ENCODE measurements at places on chromosomes 3 and 15. TPM values are rescaled to one million over a fixed set of nuclear protein-coding genes. Genes with fewer than 3 reads are reported as not detected.

Gene FBXO40
- 0.03 TPM for total RNA-seq

DNA sequence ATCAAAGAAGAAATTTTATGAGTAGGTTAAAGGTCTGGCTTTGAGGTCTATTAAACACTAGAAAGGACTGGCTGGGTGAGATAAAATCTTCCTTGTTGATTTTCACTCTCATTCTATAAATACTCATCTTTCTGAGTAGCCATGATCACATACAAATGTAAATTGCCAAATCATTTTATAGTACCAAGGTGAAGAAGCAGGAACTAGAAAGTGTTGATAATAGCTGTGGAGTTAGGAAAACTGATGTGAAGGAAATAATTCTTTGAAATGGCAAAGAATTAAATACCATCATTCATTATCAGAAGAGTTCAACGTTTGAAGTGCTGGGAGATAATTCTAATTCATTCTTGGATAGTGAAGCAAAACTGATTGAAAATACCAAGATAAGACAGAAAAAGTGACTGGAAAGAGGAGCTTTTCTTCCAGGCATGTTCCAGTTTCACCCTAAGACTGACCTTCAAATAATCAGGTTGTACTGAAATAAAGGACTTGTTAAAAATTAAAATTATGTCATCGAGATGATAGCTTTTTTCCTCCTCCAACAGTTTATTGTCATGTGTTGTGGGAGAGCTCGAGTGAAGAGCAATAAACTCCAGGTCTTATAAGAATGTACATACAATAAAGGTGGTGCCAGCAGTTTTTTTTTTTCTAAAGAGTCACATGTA, 17.4 kb downstream of the THBS1 start:
- no peak for DNase-seq

Gene ADPRH
- 9.5 TPM for total RNA-seq

Gene TERB2
- not detected for total RNA-seq

GRCh38 chr3:23761440-23761896, 44.3 kb upstream of the UBE2E1 start:
- DNase-seq: no peak

Gene SLC2A2
- total RNA-seq: 22.4 TPM

- DNase-seq: no peak
Measured at GRCh38 chr3:23797491-23797890, 8.3 kb upstream of the UBE2E1 start.

Gene CKMT1B
- 52.7 TPM for total RNA-seq

GRCh38 chr3:154142608-154143007, 21.4 kb downstream of the ARHGEF26 start:
- no peak for DNase-seq

- no peak for DNase-seq
Measured at GRCh38 chr3:25687742-25688141, 23.0 kb upstream of the TOP2B start.

- DNase-seq: no peak
Measured at GRCh38 chr15:45587863-45588170, 638 bp downstream of the BLOC1S6 start.

Gene GOLGA6B
- not detected for total RNA-seq

Gene MUC4
- total RNA-seq: 0.14 TPM

DNA sequence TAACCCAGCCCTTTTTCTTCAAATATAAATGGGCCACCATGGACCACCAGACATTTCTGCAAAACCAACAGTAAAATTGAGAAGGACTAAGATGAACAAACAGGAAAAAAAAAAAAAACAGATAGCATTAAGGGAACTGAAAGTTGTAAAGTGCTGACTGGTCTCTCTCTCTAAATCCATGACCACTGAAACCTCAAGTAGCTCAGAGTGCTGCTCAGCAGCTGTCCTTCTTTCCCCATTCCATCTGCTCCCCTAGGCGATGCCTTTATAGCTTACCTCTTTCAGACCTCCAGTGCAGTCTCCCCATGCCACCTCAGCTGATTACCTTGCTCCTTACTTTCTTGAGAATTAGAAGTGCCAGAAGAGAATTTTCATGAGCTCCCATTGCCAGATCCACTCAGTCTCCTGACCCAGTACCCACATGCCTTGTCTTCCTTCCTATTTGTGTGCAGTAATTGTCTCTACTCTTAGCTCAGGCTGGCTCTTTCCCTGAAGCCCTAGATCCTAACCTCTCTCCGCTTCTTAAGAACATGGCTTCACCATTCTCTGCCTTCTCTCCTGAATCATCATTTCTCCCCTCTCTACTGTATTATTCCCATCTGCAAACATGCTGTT, 23.9 kb upstream of the XIRP1 start:
- DNase-seq: no peak

DNA sequence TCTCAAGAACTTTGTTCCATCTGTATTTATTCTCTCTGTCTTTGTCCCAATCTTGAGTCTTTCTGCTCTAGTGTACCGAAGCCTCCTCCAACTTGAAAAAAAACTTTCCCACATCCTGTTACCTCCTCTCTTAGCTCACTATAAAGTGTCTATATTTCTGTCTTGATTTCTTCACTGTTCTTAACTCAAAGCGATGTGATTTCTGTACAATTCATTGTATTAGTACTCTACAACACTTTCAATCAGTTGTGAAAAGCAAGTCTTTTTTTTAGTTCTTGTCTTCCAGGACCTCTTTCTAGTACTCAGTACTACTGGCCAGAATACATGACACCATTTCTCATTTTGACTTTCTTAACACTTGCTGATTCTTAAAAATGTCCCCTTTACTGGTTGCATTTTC, 353.5 kb upstream of the SATB1 start:
- DNase-seq: no peak

DNA sequence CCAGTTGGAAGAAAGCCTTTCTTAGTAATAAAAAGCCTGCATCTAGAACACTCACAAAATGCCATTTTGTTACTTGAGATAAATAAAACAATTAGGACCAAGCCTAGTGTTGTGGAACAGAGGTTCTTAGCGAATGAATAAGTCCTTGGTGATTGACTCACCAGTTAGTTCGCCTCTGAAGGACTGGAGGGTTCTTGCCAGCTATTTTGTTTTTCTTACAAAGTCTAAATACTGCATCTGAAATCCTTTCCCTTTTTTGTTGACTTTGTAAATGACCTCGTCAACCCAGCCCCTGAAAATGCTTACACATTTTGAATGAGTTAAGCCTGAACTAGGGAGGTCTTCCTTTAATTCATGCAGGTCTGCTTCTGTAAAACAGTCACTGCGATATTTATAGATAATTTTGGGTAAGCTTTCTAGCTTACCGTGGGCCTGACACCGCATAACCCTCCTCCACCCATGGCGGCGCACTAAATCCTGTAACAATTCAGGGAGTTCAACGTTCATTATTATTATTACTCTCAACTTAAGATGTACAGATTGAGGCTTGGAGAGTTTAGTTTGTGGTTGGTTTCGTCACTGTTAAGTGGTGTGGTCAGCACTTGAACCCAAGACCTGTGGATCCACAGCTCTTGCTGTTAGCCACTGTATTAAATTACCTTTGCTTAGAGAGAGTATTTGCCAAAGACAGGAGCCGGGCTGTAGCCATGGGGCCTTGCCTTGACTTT, 45.0 kb upstream of the SACM1L start:
- DNase-seq: no peak

DNA sequence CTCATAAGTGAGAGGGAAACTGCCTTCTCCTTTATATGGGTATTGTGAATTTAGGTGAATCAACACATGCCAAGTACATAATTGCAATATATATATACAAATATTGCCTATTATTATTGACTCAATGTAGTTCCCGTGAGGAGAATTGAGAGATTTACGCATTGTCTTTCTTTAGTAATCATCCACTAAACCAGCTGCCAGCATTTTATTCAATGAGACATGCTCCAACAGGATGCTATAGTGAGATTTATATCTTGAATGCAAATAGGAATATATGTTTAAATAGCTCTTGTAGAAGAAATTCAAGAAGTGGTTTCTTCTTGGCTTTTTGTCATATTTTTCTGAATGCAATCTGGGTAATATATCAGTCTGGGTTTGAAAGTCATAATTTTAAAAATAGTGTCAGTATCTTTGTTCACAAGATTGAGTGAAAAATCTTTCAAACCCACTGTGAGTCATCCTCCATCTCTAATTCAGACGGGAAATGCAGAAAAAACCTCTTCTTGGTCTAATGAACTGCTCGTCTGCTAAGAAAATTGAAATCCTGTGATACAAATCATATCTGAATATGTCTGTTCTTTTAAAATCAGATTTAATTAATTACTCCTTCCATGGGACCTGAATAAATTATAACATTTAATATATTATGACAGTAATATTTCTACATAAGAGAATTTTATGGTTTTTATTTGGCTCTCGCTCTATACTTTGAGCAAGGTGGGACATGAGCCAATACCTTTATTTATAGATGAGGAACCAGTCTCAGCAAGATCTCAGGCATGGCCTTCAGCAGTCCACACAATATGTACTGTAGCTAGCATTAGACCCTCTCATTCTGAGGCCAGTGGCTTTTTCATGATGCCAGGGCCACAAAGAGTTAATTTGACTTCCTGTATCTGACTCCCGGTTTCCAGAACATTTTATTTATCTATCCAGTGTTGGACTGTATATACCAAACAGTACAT, 516.0 kb downstream of the GABRG3 start:
- DNase-seq: no peak

GRCh38 chr3:71063773-71064290, 519.7 kb downstream of the FOXP1 start:
- peak; percentile 32 for DNase-seq

Gene PRTG
- total RNA-seq: 1.4 TPM

- DNase-seq: no peak
Measured at GRCh38 chr3:115695090-115695489, 71.8 kb downstream of the GAP43 start.

- DNase-seq: no peak
Measured at GRCh38 chr15:39403640-39404117, 177.2 kb upstream of the THBS1 start.

- no peak for DNase-seq
Measured at GRCh38 chr3:182165234-182165633, 453.5 kb downstream of the SOX2 start.

DNA sequence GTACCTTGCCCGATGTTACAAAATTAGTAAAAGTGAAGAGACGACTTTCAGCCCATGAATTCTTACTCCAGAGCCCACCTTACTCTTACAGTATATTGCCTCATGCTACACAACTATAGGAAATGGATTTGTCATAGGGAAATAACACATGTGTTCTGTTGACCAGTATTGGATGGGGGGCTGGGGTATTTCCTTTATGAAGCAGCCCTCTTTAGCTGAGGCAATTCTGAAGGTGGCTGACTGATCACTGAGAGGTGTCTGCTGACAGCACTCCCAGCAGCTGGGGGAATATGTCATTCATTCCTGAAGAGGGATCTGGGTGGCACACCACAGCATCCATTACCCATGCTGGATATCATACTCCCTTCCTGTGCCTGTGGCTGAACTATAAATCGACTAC, 6.4 kb upstream of the GOLM2 start:
- DNase-seq: no peak

- no peak for DNase-seq
Measured at GRCh38 chr3:193917158-193917557, 218.8 kb upstream of the HES1 start.

GRCh38 chr3:78588906-78589621, 1178.7 kb downstream of the ROBO1 start:
- DNase-seq: no peak

Gene RETNLB
- not detected for total RNA-seq

- no peak for DNase-seq
Measured at GRCh38 chr3:50212502-50212901, 7.4 kb downstream of the SLC38A3 start.

Gene CYFIP1
- total RNA-seq: 127 TPM

Gene GPR149
- not detected for total RNA-seq

Gene REC114
- total RNA-seq: not detected

- DNase-seq: no peak
Measured at GRCh38 chr15:88275804-88276203, 19.3 kb upstream of the NTRK3 start.

Gene HRH1
- total RNA-seq: 5.6 TPM

Gene SCAANT1
- total RNA-seq: not detected

Gene NMNAT3
- total RNA-seq: 5.9 TPM

DNA sequence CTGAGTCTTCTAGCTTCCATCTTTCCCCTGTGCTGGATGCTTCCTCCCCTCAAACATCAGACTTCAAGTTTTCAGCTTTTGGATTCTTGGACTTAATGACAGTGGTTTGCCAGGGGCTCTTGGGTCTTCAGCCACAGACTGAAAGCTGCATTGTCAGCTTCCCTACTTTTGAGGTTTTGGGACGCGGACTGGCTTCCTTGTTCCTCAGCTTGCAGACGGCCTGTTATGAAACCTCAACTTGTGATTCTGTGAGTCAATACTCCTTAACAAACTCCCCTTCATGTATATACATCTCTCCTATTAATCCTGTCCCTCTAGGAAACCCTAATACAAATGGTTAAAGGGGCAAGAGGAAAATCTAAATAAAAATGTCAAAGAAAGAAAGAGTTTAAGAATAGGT, 100.1 kb downstream of the ABI3BP start:
- DNase-seq: peak; percentile 22

Gene GOLGA6L26
- not detected for total RNA-seq

GRCh38 chr3:178663201-178663934, 127.1 kb downstream of the KCNMB2 start:
- DNase-seq: no peak

- no peak for DNase-seq
Measured at GRCh38 chr3:97983933-97984491, 11.8 kb upstream of the RIOX2 start.

Gene TRPM7
- 33.6 TPM for total RNA-seq

Gene NANOGP8
- 0.46 TPM for total RNA-seq

DNA sequence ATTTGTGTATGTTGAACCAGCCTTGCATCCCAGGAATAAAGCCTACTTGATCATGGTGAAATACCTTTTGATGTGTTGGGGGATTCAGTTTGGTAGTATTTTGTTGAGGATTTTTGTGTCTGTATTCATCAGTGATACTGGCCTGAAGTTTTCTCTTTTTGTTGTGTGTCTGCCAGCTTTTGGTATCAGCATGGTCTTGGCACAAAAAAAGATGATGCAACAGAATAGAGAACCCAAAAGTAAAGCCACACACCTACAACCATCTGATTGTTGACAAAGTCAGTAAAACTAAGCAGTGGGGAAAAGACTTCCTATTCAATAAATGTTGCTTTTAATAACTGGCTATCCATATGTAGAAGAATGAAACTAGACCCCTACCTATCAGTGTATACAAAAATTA, 77.6 kb downstream of the TCF12 start:
- DNase-seq: no peak

Gene ISG20
- 383 TPM for total RNA-seq

GRCh38 chr3:114178770-114179368, at the start of gene DRD3:
TSS of gene DRD3 (minus strand) at chr3:114179052. CDS start at chr3:114171992, 7,060 bp downstream.
- DNase-seq: peak; percentile 13

Gene CD200
- 10.5 TPM for total RNA-seq

- DNase-seq: no peak
Measured at GRCh38 chr15:37140531-37141058, 40.2 kb upstream of the MEIS2 start.

DNA sequence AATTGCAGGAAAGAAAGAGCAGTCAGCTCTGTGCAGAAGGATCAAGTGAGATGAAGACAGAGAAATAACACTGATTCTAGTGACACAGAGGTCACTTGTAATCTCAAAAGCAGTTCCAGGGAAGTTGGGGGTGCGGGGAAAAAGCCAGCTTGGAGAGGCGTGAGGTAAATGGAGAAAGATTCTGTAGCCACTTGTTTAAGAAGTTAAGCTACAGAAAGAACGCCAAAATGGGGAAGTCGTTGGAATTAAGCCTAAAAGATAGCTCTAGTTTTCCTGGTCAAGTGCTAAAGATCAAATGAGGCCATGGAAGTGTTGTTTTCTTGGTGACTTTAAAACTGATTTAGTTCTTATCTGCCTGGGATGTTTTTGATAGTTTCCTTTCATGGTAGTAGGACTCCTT, 152.0 kb downstream of the GREM1 start:
- DNase-seq: no peak
